ENCODE measurements at places on chromosomes 6 and 20. TPM values are rescaled to one million over a fixed set of nuclear protein-coding genes. Genes with fewer than 3 reads are reported as not detected.

DNA sequence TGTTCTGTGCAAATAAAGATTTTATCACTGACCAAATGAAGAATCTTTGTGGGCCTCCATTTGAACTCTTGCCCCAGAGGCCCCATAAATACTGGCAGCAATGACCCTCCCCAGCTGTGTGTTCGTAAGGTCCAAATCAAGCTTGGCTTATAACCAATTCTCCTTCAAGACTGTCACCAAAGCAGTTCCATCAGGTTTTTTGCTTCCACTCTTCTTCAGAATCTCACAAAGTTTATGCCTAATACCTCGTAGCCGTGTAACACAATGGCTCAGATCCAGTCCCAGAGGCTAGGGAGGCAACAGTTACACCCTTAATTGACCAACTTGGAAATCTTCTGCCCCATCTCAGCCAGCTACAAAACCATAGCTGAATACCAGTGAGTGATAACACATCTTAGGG, 120.5 kb downstream of the HIVEP2 start:
- DNase-seq = peak; percentile 50

The XKR7 gene
- polyA plus RNA-seq = 0.07 TPM

GRCh38 chr20:48531505-48531904, 296.3 kb downstream of the PREX1 start:
- no peak for DNase-seq

DNA sequence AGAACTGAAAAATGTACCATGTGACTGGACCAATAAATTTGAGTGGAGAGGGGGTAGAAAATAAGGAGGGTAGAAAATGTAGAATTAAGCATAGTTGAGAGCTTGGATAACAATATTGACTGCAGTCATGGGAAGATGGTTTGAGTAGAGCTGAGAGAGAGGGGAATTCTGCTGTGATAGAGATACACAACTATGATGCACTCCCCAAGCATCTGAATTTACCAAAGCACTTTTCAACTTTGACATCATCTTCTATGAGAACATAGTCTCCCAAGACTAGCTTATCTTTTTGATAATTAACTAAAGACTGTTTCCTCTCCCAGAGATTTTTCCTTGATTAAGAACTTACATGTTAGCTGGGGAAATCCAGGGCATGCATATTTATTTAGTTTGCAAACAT, 103.1 kb downstream of the TNFRSF21 start:
- DNase-seq = no peak

- no peak for DNase-seq
Measured at GRCh38 chr20:37741055-37741454, 47.2 kb downstream of the CTNNBL1 start.

The TBX18 gene
- 31.3 TPM for polyA plus RNA-seq

The CLPSL1 gene
- polyA plus RNA-seq = not detected

DNA sequence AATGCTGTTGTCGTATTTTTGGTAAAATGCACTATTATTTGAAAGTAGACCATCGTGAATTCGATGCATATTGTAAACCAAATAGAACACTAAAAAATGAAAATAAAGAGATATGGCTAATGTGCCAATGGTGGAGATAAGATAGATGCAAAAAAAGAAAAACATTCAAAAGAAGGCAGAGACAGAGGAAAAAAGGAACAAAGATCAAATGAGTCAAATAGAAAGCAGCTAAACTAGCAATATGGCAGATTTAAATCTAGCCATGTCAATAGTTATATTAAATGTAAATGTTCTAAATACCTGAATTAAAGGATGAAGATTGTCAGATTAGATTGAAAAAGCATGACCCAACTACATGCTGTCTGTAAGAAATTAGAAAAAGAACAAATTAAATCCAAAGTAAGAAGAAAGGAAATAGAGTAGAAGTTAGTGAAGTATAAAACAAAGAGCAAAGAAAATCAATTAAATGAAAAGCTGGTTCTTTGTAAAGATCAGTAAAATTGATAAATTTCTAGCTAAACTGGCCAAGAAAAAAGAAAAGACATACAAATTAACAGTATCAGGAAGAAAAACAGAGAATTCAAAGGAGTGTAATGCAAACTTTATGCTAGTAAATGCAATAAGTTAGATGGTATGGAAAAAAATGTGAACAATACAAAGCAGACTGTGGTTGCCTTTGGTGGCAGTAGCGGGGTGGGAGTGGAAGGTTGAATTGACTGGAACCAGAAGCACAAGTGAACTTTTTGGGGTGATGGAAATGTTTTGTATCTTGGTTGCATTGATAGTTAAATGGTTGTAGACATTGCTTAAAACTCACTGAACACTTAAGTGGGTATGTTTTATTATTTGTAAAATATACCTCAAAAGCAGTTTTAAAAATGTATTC, 44.8 kb downstream of the PTPN1 start:
- DNase-seq = no peak

DNA sequence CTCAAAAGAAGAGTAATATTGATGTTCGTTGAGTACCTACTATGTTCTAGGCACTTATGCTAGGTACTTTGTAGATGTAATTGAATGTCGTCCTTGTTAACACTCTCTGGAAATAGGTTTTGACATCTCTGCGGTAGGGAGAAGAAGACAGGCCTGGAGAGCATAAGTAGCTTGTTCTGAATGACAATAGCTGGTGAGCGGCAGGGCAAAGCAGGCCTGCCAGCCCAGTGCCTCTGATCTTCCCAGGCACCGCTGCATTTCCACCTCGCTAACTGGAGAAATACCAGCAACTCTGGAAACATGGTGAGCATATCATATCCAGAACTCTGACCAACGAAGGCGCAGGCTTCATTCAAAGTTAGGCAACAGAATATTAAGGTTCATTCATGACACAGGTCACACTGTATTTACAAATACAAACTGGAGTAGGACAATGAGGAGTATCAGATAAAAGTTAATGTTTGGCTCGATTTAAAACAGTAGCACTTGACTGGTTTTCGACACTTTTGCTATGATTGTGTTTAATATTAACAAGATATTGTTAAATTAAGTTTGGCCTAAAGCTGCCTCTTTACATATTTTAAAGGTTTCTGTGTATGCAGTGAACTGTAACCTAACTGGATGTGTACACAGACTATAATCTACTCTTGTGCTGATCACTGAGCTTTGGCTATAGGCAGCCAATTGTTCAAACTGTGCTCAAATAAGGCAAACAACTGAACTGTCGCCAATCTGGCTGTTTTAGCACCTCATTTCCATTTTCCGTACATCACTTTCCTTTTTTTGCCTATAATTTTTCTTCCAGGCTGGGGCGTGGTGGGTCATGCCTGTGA, 54.1 kb downstream of the PPP1R3G start:
- DNase-seq = no peak

- DNase-seq = no peak
Measured at GRCh38 chr6:89260832-89261231, 43.7 kb upstream of the GABRR1 start.

The C6orf132 gene
- polyA plus RNA-seq = 1.5 TPM

GRCh38 chr6:159513074-159513720, 179.8 kb downstream of the SOD2 start:
- DNase-seq = no peak

- DNase-seq = no peak
Measured at GRCh38 chr6:157455731-157456523, 74.9 kb downstream of the ZDHHC14 start.

GRCh38 chr6:137737836-137738596, 129.0 kb upstream of the TNFAIP3 start:
- no peak for DNase-seq

DNA sequence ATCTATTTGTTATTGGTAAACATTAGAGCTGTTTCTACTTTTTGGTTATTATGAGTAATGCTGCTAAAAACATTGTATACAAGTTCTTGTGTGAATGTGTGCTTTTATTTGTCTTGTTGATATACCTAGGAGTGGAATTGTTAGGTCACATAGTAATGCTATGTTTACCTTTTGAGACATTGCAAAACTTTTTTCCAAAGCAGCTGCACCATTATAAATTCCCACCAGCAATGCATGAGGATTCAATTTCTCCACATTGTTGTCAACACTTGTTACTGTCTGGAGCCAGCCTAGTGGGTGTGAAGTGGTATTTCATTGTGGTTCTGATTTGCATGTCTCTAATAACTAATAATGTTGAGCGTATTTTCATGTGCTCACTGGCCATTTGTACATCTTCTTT, 145.9 kb downstream of the CCDC170 start:
- DNase-seq = no peak

GRCh38 chr6:134575221-134575620, 257.3 kb upstream of the SGK1 start:
- DNase-seq = no peak

The FAM209B gene
- not detected for polyA plus RNA-seq

DNA sequence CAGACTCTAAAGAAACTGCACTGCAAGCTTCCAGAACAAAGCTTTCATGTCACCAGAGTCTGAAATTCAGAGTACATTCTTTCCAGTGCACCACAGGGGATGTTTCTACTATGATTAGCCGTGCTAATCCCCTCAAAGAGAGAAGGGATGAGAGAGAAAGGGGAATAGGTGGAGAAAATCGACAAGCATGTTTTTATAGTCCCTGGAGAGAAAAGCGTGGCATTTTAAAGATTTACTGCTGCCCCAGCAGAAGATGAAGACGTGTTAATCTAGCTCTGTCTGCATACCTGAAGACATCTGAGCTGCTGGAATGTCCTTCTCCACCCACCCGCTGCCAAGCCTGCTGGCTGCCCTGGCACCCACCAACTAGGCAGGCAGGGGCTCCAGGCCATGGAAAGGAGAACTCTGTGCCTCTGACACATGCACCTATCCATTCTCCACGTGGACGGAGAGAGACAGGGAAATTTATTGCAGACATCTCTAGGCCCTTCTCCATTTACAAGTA, 4.1 kb downstream of the MYLK4 start:
- no peak for DNase-seq

DNA sequence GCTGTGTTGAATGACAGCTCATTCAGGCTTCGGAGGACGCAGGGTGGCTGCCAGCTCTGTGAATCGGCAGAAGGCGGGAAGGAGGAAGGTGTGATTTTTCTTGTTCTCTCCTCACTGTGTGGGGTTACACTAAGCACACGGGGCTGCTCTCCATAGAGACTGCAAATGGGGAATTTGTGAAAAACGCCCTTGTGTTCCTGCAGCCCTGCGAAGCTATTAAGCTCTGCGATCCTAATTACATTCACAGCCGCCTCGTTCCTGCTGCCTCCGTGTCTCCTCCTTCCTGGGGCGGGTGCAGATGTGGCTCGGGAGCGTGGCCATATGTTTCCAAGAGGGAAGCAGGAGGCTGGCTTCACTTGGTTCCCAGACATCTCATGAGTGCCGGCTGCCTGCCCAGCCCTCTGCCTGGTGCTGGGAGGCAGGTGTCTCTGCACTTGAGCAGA, 124.0 kb downstream of the TOX2 start:
- DNase-seq = peak; percentile 38

GRCh38 chr6:153210083-153210482, 79.0 kb upstream of the RGS17 start:
- DNase-seq = no peak

GRCh38 chr6:162917506-162917905, 189.7 kb downstream of the PACRG start:
- no peak for DNase-seq

The RBPJL gene
- polyA plus RNA-seq = not detected

The HUS1B gene
- polyA plus RNA-seq = not detected

DNA sequence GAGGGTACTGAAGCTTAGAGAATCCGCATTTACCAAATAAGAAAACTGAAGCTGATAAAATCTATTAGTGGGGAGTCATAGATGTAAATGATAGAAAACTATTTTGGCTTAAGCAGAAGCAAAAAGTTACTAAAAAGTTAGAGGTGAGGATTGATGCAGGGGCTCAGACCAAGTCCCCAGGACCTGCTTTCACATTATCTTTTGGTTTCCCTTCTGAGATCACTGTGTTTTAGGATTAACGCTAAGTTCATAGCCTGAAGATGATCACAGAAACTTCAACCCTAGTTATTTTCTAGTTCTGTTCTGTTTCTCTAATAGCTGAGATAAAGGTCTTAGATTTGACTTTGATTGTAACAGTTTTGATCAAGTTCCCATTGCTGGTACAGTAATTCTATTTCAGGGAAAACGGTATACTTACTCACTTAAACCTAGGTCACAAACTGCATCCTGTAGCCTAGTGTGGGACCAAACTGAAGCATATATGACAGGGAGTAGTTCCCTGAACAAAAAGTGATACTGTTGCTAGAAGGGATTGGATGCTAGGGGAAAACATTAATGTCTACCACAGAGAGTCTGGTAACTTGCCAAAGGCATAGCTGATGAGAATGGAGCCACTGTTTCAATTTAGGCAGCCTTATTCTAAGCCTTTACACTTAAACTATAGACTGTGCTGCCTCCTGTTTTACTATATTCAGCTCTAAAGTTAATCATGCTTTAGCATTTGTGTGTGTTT, 13.1 kb downstream of the CYB5R4 start:
- no peak for DNase-seq

The MCUR1 gene
- polyA plus RNA-seq = 36.6 TPM

- DNase-seq = no peak
Measured at GRCh38 chr6:85283436-85283835, 166.4 kb upstream of the NT5E start.

DNA sequence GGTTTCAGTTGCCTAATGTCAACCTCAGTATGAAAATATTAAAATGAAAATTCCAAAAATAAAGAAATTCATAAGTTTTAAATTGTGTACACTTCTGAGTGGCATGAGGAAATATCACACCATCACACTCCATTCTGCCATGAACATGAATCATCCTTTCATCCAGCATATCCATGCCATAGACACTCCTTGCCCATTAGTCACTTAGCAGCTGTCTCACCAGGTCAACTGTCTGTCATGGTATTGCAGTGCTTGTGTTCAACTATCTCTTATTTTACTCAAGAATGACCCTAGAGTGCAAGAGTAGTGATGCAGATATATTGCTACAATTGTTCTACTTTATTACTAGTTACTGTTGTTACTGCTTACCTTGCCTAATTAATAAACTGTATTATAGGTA, 712.4 kb downstream of the EPHA7 start:
- no peak for DNase-seq

The CGA gene
- polyA plus RNA-seq = 1.8 TPM

The OOEP gene
- polyA plus RNA-seq = not detected

DNA sequence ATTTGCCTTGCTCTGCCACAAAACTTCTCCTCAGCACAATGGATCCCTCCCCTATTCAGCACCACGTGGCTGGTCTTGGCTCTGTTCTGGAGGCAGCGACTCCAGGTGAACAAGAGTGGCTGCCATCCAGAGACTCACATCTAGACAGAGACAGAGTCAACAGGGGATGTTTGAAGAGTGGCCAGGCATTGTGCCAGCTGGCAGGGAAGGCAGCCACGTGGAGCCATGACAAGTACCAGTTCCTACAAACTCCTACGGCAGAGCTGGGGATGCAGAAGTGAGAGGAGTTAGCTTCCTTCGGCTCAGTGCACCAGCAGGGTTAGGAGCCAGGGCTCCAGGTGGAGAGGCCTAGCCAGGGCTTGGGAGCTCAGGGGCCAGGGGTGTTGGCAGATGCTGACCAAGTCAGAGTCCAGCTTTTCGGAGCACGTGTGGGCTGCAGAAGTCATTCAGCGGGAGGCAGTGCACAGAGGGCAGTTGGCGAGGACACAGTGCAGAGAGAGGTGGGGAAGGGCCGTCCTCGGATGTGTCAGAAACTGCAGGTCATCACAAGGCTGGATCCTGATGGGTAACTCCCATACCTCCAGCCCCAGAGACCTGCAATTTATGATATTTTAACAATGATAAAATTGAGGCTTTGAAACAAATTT, 171.7 kb upstream of the PDE10A start:
- no peak for DNase-seq

The PNLDC1 gene
- polyA plus RNA-seq = 0.31 TPM
